ENCODE measurements at places on chromosomes 11 and 22. TPM values are rescaled to one million over a fixed set of nuclear protein-coding genes. Genes with fewer than 3 reads are reported as not detected.

DNA sequence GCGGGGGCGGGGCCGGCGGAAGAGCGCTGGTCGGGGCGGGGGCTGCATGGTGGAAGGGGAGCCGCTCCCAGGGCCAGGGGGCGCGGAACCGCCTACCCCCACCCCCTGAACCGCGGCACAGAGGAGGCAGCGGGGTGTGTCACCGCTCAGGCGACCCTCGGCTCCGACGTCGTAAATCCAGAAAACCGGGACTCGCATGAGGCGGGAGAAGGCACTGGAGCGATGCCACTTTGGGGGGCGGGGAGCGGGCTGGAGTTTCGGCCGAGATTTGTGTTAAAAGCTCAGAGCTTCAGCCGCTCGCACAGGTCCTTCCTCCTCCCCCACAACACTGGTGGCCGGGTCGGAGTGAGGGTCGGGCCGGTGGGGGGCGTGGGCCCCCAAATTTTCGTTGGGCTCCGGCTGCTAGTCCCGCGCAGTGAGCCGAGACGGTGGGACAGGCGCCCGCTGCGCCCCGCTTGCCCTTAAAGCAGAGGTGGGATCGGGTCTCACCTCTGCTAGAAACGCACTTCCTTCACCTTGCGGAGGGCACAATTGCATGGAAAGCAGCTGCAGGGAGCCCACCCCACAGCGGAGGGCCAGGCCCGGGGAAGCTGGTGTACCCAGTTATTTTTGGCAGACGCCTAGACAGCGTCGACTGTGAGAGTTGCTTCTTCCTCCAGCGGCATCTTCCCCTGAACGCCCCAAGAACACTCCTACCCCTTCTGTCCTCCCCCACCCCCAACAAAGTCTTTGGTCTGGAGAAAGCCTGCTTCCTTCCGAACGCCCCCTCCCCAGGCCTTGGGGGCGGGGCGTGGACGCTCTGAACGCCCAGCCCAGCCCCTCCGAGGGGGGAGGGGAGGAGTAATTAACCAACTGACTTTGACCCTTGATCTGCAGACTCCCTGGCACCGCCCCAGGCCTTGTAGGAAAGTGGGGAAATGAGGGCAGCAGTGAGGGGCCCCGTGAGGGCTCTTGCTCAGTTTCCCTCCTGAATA lies 1.1 kb downstream of the OVOL1 start:
- no peak for DNase-seq

GRCh38 chr11:15673408-15673831 lies 558.7 kb downstream of the INSC start:
- DNase-seq = no peak

KRTAP5-11 gene
- polyA plus RNA-seq = not detected

UBE2L3 gene
- 46.7 TPM for polyA plus RNA-seq

- DNase-seq = no peak
These were observed 888.9 kb downstream of the BRD1 start for GRCh38 chr22:48938741-48939140.

CCDC85B gene
- polyA plus RNA-seq = 13.9 TPM

TAGLN gene
- 144 TPM for polyA plus RNA-seq

AQP11 gene
- 3.3 TPM for polyA plus RNA-seq

- DNase-seq = no peak
These were observed 88.5 kb downstream of the ALX4 start for GRCh38 chr11:44221456-44221855.

SLC5A12 gene
- polyA plus RNA-seq = 0.70 TPM

DEAF1 gene
- 42.0 TPM for polyA plus RNA-seq

SMC1B gene
- polyA plus RNA-seq = 0.35 TPM

- DNase-seq = no peak
These were observed 602 bp upstream of the AQP11 start for GRCh38 chr11:77589181-77589520.

GRCh38 chr22:31222736-31223135 lies 10.6 kb downstream of the LIMK2 start:
- DNase-seq = no peak

OR51I1 gene
- not detected for polyA plus RNA-seq

DNA sequence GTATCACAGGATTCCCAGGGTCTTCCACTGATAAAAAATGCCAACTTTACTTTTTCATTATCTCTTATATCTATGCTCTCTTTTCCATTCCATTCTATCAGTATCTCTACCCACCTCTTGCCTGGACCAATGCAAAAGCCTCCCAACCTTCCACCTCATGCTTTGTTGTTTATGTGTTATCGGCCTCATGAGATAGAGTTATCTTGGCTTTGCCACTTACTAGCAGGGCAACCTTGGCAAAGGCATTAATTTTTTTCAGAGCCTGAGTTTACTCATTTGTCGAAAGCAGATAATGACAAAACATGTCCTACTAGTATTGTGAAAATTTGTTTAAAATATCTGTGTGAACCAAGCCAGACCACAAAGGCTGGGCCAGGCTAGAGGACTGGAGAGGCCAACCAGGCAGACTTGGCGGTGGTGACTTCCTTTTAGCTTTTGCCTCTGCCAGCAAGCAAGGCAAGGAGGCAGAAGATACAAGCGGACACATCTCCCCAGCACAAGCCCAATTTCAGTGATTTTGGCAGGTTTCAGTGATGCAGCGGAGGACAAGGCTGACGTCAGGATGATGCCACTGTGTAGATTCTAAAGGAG lies 106.9 kb downstream of the ADAMTS15 start:
- DNase-seq = no peak

All from left lung (tissue), 14 donors.